ENCODE measurements at places on chromosomes 4 and X.

GRCh38 chr4:116688536-116688935 is 396.8 kb downstream of the TRAM1L1 start:
- DNase-seq, result no peak

DNA sequence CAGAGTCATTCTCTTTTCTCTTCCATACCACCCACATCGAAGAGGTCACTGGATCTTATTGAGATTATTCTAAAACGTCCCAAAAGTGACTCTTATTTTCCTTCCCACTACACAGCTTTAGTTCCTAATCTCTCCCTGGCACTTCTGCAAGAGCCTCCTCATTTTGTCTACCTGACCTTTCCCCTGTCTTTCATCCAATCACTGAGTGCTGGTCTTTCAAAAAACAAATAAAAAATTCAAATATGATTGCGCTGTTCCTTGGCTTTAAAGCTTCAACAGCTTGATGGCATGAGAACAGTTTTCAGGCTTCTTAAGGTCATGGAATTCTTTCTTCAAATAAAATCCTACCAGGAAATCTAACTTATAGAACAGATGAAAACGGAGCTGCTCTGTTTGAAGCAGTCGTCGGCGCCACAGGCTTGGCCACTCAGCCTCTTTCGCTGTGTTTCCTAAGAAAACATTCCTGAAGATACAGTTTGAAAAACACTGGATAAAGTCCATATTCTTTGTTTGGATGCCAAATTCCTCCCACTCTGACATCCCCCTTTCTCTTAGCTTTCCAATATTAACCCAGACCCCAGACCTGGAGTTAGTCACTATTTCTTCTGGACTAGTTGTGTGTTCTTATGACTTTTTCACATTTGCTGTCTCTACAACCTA is 12.5 kb downstream of the SYTL5 start:
- DNase-seq, result no peak

- no peak for DNase-seq
These were observed 2.3 kb upstream of the UBA1 start for GRCh38 chrX:47191331-47191730.

DNA sequence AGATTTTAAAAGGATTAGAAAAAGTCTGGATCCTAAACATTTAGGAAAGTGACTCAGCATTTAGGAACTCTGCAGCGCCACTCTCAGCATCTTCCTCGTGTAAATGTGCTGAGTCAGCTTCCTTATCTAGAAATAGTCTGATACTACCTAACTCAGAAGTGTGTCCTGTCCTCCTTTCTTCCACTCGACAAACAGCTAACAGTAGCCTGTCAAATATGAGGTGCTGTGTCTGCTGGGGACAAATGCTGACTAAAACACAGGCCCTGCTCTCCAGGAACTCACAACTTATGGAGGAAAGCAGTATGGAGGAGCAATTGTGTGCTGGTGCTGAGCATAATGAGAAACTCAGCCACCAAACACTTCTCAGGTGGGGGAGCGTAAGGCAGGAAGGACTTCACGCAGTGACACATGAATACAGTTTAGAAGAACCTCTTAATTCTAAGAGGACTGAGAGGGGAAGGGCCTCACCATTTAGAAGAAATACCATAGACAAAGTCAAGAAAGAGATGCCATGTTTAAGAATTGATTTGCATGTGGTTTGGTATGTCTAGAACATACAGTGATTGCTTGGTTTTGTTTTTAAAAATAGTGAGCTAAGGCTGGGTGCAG is 125.3 kb downstream of the SOWAHB start:
- no peak for DNase-seq

GRCh38 chr4:148312956-148313490 is 129.2 kb downstream of the NR3C2 start:
- no peak for DNase-seq

GRCh38 chr4:141909541-141909940 is 273.2 kb downstream of the IL15 start:
- DNase-seq, result no peak

- no peak for DNase-seq
These were observed 125.0 kb downstream of the BMPR1B start for GRCh38 chr4:94882756-94883155.

DNA sequence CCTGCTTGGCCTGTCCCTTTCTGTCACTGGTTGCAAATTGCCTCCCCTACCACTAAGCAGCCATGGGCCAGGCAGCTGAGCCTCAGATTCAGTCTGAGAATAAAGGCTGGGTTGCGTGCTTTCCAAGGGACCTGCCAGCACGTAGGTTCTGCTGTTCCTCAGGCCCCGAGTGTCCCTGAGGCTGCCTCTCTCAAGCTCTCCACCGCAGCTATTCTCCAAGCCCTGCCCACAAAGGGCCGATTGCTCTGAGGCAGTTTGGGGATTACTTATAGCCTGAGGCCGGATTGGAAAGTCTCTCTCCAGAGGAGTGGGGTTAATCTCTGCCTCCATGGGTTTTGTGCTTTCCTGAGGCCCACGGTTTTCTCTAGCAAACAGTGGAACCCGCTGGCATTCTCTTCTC is 590.7 kb downstream of the BCOR start:
- no peak for DNase-seq

- DNase-seq, result no peak
These were observed 34.2 kb downstream of the CCDC149 start for GRCh38 chr4:24878636-24879016.

GRCh38 chrX:111191598-111191997 is 78.7 kb downstream of the CAPN6 start:
- no peak for DNase-seq

DNA sequence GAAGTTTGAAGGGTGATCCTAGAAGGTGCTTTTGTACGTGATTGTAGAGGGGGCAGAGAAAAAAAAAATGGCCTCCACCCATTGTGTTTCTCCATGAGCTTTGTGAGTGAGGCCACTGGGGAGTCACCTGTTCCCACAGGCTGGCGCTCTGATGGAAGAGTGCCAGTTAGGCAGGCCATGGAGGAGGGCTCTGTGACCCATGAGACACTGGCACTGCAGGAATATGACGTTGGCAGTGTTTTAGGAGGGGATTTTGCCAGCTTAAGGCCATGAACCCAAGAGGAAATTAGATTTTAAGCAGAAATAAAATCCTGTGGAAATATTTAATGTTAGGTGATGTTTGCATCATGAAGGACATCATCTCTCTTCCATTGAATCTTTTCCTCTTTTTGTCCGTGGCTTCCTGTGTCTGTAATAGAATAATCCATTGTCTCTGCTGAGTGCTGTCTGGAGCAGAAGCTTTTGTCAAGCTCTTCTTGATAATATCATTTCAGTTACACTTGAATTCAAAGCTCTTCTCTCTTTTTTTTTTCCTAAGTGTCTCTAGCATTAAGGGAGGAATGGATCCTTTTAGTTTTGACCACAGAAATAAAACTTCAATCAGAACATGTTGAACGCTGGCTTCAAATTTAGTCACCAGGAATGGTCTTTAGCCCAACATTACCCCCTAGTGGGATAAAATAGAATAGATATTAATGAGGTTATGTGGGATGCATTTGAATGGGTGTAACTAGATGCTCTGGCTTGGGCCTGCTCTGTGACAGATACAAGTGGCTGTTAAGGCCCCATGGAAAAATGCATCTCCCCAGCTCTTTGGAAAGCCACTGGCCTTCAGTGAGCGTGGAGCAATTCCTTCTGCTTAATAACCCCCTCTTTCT is 41.0 kb upstream of the UCP1 start:
- peak; percentile 42 for DNase-seq

GRCh38 chr4:84032372-84032771 is 466.7 kb downstream of the NKX6-1 start:
- DNase-seq, result no peak

DNA sequence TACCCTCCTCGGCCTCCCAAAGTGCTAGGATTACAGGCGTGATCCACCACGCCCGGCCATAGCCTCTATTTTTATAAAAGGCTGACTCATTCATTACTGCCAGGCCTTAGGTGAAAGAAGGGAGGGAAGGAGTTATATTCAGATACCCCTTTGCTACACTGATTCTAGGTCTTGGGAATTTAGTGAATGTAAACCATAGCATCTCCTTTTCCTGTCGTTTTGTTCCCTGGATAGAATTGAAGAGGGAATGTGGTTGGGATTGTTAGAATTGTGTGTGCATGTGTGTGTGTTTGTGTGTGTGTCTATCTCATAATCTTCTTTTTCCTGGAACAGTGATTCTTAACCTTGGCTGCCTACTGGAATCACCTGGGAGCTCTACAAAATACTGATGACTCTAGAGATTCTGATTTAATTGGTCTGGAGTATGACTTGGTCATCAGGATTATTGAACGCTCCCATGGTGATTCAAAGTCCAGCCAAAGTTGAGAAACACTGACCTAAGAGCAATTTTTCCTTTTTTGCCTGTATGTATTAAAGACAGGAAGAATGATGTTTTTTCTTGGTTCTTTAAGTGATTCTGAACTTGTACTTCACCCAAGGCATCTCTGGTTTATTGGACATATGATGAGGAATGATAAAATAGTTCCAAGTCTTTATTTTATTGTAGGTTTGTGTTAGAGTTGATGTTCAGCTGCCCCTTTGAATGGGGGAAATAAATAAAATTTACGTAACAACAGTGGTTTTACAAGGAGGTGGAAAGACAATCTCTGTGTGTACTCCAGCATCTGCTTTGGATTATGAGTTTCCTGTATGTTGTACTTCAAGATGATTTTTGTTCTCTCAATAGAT is 37.0 kb downstream of the NAP1L5 start:
- DNase-seq, result no peak

GRCh38 chrX:19625612-19626011 is 110.3 kb upstream of the MAP3K15 start:
- DNase-seq, result no peak

DNA sequence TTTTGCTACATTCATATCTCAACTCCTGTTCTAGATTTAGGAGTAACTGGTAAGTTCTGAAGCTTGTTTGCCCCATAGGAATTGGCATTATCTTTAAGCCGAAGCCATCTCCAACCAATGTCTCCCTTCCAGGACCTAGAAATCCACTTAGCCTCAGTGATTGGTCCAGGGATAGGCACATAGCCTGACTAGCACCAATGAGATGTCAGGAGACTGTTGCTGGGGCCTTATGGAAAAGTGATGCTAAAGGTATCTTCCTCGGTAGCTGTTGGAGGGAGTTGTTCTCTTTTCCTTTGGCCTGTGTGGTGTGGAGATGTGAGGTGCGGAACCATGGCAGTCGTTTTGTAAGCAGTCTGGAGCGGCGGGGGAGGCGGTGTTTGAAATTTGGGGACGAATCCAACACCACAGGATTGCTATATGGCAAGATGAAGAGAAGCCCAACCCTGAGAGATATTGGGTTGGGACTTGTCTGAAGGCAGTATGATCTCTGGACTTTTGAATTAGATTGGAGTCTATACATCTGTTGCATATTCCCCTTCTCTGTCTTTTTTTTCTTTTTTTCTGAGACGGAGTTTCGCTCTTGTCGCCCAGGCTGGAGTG is 109.8 kb upstream of the ATP6AP2 start:
- peak; percentile 17 for DNase-seq

GRCh38 chr4:135434936-135435335 is 1233.3 kb upstream of the PABPC4L start:
- no peak for DNase-seq

DNA sequence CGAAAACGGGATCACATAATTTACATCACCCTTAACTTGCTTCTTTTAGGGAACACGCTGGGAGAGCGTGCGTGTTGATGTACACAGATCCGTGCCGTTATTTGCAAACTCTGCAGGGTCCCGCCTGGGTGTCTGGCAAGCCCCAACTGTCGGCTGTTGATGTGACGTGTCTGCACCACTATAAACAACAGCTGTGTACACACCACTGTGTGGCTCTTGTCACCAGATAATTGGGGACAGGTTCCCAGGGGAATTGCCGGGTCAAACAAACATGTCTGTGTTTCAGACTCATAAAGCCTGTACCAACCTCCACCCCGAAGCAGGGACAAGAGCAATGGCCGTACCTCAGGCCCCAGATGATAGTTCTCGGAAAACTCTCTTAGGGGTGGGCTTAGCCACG is 105.0 kb upstream of the AFAP1 start:
- no peak for DNase-seq

DNA sequence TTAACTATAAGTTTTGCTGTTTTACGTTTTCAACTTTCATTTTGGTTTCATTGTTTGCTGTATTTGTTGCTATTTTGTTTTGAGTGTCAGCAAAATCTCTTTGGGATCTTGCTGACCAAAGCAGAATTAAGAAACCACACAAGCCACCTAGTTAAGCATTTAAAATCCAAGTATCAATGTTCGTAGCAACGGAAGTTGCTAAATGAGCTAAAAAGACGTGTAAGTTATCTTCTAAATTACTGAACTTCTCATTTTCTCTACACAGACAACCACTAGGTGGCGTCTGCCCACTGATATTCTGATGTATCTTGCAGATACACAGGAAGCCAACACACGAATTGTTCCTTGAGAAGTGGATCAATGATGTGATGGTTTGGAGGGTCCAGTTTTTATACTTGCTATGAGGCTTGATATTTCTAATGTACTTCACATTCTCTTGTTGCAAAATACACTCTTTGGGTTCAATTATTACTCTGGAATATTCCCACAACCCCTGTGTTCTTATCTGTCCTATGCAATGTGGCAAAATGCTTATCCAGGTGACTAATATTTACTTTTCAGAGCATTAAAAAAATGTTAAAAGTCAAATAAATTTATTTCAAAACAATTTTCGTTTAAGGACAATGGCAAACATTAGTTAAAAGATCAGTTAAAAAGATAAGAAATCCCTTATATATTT is 250.5 kb downstream of the TECRL start:
- DNase-seq, result peak; percentile 70

DNA sequence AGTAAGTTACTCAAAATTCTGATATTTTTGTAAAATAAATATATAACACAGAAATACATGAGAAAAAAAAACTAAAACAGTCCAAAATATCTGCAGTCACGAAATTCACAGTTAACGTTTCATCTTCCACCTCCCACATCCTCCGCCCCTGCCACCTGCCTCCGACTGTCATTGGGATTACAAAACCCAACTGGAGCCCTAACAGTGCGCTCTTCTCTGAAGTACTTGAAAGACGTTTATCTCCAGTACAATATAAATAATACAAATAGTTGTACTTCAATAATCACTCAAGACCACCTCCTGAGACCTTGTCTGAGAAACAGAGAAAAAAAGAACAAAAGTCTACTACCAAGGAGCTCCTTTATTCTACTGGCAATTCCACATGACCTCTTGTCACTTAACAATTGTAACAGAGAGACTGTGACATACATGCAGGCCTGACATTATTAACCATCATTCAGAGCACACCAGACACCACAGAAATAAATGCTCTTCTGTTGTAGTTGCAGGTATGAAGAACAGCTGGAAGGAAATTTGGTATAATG is 280.6 kb downstream of the PPP3CA start:
- no peak for DNase-seq

- DNase-seq, result no peak
These were observed 400.8 kb downstream of the GPM6A start for GRCh38 chr4:175411251-175411650.

GRCh38 chr4:181835348-181835747 is 407.9 kb upstream of the TENM3 start:
- DNase-seq, result no peak

DNA sequence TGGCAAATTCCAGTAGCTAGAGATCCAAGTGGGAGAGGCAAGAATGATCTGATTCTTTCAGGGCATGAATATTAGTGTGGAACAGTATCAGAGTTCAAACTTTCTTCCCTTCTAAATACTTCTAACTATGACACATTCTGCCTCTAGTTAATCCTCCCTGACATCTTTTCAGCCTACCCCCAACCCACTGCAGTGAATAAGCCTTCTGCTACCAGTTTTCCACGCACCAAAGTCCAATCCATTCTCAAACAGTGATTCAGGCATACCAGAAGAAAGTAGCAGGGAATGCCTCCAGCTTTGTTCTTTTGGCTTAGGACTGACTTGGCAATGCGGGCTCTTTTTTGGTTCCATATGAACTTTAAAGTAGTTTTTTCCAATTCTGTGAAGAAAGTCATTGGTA is 155.4 kb upstream of the FTHL17 start:
- no peak for DNase-seq

Measured in iPS-NIHi11 (cell line).